ENCODE measurements at places on chromosomes 7 and 10. TPM values are rescaled to one million over a fixed set of nuclear protein-coding genes. Genes with fewer than 3 reads are reported as not detected.

Gene GIMAP2
- 2.1 TPM for polyA plus RNA-seq

Gene PRF1
- 0.71 TPM for polyA plus RNA-seq

Gene FBXL13
- not detected for polyA plus RNA-seq

Gene NAT16
- polyA plus RNA-seq = not detected

Gene SPDYE8
- polyA plus RNA-seq = not detected

Gene TMEM176B
- polyA plus RNA-seq = 5.7 TPM

Gene SHLD2
- 10.6 TPM for polyA plus RNA-seq

Gene SFXN4
- 20.8 TPM for polyA plus RNA-seq

Gene CHAT
- not detected for polyA plus RNA-seq

Gene GPNMB
- 55.0 TPM for polyA plus RNA-seq

Gene RSPH10B2
- polyA plus RNA-seq = 0.04 TPM

Gene ANKRD2
- 0.43 TPM for polyA plus RNA-seq

Gene PHKG1
- 1.1 TPM for polyA plus RNA-seq

Gene AMPH
- 0.51 TPM for polyA plus RNA-seq

Gene STRIP2
- 1.0 TPM for polyA plus RNA-seq

Gene ZNF488
- 0.81 TPM for polyA plus RNA-seq

Gene ABCB1
- polyA plus RNA-seq = 1.7 TPM

Gene RPP30
- polyA plus RNA-seq = 25.0 TPM
